Activated CD4-positive, alpha-beta T cell treated with anti-CD3 and anti-CD28 coated beads, Interleukin-2, amount 50 U/mL, for 1 hour (primary cell): ENCODE measurements at places on chromosomes 7 and 10.
A peak's percentile ranks its signal among the peaks of the same experiment; 100 is the strongest.

DNA sequence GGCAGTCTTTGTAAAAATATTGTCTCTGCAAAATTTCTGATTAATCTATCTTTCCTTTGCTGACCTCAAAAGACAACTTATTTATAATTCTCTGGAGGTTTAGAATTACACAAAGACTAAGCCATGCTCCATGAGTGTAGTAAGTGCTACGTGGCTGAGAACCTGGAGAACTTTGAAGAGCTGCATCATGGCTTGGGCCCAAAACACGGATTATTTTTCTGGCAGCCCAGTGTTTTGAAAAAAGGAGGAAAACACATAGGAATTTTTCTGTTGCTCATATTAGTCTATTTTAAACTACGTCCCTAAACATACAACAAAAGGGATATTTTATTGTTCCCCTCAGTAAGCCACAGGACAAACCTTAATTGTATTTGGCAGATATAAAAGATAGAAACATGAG lies 360.7 kb upstream of the MYO3A start:
- DNase-seq, result no peak

DNA sequence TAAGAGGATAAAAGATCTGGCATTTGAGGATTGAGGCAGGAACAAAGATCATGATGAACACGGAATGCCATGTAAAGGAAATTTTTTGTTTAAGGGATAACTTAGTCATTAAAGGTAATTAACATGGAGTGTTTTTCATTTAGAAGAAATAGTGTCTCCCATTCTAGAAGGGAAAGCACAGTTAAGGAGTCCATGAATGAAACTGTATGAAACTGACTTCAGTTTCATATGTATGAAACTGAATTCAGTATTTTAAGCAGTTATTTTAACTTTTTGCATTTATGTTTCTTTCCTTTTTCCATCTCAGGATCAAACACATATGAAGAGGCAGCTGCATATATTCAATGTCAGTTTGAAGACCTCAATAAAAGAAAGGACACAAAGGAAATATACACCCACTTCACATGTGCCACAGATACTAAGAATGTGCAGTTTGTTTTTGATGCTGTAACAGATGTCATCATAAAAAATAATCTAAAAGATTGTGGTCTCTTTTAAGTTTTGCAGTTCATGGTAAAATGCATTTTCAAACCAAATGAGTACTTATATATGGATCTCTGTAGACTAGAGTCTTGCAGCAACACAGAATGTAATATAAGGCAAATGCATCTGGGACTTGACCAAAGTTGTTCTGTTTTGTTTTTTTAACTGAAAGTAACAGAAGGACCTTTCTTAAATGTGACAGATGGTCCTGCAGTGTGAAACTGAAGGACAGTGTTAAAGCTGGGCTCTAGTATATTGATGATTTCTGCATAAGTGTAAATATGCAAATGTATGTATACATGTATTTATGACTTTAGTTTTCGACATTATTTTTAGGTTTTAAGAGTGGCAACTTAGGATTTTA lies 82.6 kb downstream of the GNAI1 start:
- no peak for DNase-seq

GRCh38 chr7:101783381-101784181 lies 33.8 kb upstream of the CUX1 start:
- no peak for DNase-seq

- DNase-seq, result no peak
Measured at GRCh38 chr10:88097092-88097516, 233.7 kb downstream of the PTEN start.

DNA sequence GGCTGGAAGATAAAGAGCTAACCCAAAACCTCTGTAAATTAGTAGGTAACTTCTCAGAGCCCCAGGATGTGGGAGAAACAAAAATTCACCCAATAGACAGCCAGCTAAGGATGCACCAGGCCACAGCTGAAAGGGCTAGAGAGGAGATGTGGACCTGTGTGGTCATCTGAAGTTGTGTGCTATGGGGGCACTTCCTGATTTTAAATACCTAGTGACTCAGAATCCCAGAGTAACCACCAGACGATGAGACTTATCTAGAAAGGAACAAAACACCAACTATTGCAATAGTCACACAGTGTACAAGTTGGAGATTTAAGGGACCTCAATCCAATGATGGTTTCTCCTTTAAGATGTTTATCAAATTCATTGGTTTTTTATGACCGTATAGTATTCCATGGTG lies 408.3 kb upstream of the ANKRD30A start:
- DNase-seq, result no peak

- DNase-seq, result no peak
Measured at GRCh38 chr10:97090035-97090434, 95.7 kb downstream of the SLIT1 start.

DNA sequence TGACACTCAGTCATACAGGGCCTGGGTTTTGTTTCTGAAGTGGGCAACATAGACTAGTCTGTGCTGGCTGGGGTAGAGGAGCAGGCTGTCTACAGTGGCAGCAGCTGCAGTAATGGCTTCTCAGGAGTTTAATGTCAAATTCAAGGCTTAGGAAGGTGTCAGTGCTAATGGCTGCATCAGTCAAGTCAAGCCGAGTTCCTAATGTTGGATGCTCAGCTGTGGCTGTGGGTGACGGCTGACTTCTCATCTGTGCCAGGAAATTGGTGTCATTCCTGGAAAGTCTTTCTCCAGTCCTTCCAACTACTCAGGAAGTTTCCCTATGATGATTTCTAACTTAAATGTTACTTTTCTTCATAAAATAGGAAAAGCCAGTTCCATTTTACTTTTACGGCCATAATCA lies 468.1 kb upstream of the IGFBP3 start:
- no peak for DNase-seq

DNA sequence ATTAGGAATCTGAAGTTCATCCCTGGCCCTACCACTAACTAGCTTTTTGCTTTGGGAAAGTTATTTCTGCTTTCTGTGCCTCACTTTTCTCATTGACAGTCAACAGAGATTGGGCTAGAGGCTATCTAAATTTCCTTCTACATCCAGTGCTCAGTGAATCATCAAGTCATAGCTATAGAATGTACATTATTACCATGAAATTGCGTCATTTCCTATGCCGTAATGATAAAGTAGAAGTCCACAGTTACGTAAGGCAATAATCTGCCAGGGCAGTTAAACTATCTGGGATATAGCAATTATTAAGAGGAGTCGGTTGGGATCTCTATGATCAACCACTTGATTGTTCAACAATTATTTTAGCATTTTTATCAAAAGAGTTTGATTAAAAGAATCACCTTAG lies 64.4 kb downstream of the ITGB8 start:
- DNase-seq, result no peak

DNA sequence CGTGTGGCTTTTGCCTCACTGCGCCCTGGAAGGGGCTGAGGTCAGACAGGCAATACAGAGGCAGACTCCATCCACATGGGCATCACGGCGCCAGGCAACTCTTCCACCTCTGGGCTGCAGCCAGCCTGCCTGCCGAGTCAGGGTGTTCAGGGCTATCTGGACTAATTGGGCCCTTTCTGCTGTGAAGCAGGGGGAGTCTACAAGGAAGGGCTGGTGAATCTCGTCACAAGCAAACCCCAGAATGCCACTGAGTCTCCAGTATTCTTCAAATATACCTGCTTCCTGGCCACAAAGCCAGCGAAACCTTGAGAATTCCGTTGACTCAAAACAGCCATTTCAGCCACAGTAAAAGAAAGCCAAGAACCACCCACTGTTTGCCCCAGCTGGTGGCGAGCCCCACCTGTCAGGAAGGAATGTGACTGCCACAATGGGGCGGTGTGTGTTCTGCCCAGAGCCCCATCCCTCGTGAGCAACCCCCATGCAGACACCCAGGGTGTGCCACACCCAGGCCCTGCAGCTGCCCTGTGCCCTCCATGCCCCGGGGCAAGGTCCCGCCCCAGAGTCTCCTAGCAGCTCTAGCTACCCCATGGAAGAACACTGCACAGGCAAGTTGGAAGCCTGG lies 117.3 kb downstream of the FAM53B start:
- peak; percentile 51 for DNase-seq

DNA sequence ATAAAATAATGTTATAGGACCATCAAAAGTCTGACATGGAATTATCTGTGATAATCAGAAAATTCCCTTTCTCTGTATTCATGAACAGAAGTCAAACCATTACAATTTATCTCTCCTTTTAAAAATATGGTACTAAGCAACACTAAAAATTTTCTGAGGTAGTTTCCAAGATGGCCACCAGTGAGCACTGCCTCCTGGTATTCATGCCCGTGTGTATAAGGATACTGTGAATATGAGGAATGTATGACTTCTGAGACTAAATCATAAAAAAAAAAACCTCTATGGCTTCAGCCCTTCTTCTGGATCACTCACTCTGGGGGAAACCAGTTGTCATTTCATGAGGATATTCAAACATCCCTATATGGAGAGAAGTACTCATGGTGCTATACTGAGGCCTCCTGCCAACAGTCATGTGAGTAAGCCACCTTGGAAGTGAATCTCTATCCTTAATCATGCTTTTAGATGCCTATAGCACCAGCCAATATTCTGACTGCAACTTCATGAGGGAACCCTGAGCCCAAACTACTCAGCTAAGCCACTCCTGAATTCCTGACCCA lies 41.1 kb downstream of the SIRT1 start:
- no peak for DNase-seq

DNA sequence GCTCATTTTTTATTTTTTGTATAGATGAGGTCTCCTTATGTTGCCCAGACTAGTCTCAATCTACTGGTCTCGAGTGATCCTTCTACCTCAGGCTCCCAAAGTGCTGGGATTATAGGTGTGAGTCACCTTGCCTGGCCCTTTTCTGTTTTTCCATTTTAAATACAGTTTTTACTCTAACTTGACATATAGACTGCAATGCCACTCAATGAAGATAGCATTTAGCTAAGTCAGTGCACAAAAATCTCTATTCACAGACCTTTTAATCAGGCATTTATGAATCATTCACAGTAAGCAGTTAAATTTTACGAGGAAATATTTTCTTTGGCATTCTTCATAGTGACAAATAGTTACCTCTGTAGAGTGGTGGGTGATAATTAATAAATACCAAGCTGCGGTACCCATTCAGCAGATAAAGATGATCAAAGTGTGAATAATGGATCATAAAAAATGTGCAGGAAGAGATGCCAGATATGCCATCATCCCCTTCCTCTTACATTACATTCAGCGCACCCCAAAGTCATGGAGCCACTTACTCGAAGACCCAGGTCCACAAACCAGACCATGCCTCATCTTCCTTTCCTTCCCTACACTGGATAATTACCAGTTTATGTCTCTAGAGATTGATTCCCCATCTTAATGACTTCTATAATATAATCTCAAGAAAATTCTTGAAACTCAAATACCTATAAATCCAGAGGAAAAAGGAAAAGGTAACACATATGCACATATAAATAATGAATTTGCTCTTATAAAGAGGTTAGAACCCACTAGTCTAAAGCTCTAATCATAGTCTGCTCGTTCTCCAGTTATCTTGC lies 56.0 kb downstream of the UBE2H start:
- no peak for DNase-seq

GRCh38 chr7:69656890-69657289 lies 58.6 kb downstream of the AUTS2 start:
- DNase-seq, result no peak

DNA sequence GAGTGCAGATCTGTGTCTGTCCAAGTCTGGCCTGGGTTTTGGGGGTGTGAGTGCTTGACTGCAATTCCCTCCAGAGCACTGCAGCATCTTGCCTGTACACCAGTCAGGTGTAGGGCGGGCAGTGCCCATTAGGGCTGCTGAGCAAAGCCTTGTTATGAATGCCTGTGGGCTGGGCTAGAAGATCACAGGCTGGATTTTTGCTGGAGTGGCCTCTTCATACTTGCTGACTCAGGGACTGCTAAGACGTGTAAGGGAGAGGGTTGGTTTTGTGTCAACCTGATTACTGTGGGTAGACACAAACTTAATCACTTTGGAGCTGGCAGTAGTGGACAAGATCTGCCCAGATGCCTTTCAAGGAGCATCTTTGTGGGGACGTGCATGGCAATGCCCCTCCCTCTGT lies 29.6 kb downstream of the DMBT1 start:
- no peak for DNase-seq

DNA sequence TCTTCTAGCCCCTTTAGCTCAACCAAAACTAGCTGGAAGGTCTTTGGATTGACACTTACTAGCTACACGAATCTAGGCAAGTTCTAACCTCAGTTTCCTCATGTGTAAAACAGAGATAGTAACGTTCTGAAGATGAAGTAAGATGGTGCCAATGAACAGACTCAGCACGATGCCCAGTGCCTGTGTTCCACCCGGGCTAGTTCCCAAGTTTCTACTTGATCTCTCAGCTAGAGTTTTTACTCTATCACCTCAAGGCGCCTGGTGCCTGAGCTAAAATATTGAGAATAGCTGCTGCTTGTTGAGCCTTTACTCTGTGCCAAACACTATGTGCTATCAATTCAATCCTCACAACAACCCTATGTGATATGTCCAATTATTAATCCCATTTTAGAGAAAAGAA lies 1.4 kb upstream of the PPP1R3C start:
- DNase-seq, result no peak

DNA sequence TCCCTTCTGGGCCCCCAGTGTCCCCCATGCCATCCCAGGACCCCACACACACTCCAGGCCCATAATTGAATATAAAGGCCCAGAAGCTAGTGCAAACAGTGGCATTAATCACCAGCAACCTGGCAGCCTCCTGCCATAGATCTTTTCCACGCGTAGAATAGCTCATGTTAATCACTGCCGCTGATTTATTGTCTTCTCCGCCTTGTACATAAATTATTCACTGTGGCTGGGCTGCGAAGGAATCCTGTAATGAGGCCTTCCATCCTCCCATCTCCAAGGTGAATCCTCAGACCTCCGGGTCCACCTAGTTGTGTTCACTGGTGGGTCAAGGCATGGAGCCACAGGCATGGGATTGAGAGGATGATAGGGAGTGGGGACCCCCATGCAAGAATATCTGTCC lies 33.2 kb downstream of the KAZALD1 start:
- no peak for DNase-seq

- DNase-seq, result no peak
Measured at GRCh38 chr7:150404172-150404804, 25.2 kb downstream of the ZNF775 start.

GRCh38 chr7:117791877-117792780 lies 81.1 kb downstream of the CTTNBP2 start:
- DNase-seq, result no peak

GRCh38 chr7:114354306-114354705 lies 60.3 kb upstream of the FOXP2 start:
- DNase-seq, result no peak

GRCh38 chr10:108375691-108376090 lies 1211.2 kb upstream of the SORCS1 start:
- no peak for DNase-seq

DNA sequence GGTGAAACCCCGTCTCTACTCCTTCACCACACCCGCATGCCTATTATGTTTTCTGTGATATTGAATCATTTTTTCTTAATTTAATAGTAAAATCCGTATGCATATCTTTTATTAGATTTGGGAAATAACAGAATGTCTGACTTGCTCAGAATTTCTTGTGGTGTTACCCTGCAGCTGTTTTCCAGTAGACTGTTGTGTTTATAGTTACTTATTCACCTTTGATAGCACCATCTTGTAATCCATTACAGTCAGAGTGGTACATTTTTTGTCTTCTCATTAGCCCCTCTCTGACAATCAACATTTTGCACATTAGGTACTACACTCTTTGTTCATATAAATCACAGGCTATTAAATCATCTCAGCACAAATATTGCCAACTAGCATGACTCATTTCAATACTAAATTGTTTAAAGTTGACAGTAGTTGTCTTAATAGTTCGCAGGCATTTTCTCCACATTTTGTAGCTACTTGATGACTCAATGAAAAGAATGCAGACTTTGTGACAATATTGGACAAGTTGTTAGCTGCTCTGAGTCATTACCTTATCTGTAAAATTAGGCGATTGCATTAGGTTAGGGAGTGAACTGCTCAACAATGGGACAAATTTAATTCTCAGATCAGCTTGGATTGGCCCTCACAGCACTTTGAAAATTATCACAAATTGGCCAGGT lies 17.8 kb upstream of the SLC16A12 start:
- no peak for DNase-seq
